COLO829 (cell line): ENCODE measurements at places on chromosomes 13 and 19.

GRCh38 chr13:41811588-41812021, 149.3 kb downstream of the VWA8 start:
- no peak for DNase-seq

- DNase-seq = no peak
Observed at GRCh38 chr13:99690426-99691174, 189.3 kb downstream of the TM9SF2 start.

GRCh38 chr19:12137221-12137940, 2.8 kb downstream of the ZNF20 start:
- DNase-seq = no peak

DNA sequence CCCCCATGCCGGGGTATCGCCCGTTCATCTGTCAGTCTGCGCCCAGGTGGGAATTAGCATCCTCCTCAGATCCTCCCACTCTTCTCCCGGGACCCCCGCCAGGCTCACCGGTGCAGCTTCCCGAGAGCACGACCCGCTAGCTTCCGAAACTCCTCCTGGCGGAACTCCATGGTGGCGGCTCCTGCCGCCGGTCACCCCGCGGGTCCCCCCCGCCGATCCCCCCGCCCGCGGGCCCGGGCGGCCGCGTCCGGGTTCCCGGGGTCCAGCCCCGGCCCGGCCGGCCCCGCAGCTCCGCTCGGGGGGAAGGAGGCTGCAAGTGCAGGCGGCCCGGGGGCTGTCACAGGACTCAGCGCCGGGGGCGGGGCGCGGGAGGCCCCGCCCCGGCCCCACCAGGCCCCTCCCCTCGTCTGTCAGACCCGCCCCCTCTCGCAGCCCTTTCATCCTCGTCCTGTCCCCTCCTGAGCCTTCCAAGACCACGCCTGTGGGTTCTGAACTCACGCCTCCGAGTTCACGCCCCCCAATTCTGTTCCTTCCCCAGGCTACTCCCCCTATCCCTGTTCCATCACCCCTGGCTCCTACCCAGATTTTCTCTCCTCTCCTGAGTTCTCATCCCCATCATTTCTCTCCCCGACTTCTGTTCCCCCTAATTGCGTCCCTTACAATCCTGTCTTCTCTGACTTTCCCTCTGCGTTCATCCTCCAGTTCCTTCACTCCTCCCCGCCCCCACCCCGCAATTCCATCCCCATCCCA, at the start of gene SLC17A7:
TSS of gene SLC17A7 (minus strand) at position 318 of the 750 bp plus-strand sequence. CDS start at position 170, 148 bp downstream.
- DNase-seq = peak; percentile 66

- no peak for DNase-seq
Observed at GRCh38 chr19:16441661-16442162, 30.1 kb downstream of the EPS15L1 start.

DNA sequence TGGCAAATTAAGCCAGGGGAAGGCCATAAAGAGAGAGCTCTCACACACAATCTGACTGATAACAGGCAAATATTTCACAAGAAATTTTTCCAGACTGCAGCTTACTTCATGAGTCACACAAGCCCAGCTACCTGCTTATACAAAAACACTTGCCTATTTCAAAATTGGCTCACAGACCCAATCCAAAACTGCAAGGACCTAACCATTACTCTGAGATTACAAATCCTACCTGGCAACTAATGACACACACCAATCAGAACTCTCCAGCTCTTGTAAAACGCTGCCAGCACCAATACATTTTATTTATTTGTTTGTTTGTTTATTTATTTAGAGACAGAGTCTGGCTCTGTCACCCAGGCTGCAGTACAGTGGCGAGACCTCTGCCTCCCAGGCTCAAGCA, 18.1 kb upstream of the ZFP82 start:
- no peak for DNase-seq

DNA sequence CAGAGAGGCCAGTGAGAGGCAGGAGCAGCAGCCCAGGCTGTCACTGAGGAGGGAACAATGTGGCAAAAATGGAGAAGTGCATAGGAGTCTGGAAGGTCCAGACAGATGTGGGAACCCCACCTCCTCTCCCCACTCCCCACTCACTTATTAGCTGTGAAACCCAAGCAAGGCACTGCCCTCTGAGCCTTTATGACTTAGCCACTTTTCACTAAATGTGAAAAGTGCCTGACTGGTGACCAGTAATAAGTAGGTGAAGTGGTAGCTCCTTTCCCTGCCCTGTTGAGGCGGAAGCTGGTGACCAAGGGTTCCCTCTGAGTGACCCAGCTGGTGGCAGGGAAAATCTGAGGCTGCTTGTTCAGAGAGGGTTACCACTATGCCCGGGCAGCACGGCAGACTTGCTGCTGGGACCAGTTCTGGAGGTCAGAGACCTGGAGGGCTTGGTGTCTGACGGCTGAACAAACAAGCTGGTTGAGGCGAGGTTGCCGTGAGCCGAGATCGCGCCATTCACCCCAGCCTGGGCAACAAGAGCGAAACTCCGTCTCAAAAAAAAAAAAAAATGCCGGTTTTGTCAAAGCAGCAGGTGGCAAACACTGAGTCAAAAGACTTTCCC, 80.0 kb downstream of the ZNF429 start:
- DNase-seq = no peak

GRCh38 chr13:85040215-85040614, 759.0 kb downstream of the SLITRK6 start:
- DNase-seq = no peak

DNA sequence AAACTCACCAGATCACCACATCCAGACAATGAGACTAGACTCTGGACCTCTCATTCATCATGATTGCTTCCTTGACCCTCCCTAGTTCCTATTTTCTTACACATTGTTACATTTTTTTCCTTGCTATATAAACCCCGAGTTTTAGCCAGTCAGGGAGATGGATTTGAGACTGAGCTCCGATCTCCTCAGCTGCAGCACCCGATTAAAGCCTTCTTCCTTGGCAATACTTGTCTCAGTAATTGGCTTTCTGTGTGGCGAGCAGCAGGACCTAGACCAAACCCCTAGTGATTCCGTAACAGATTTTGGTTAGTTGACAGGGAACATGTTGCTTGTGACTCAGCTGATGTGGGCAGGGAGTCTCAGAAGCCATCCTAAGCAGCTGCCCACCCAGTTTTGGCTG, 44.0 kb downstream of the SUCLA2 start:
- DNase-seq = no peak

DNA sequence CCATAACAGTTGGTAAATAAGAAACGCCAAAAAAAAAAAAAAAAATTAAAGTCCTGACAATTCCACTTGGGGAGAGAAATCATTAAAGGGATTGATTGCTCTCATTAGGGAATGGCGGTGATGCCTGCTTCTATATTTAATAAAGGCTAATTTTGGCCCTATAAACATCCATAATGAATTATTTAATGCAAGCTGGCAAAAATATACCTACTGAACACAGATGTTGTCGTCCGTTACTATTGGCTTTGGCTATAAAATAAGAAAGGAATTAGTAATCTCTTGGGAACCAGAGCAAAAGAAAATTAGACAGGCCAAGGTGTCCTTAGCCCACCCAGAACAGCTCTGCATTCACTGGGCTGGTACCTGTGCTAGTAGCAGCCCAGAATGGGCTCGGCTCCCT, 717.3 kb downstream of the DIAPH3 start:
- no peak for DNase-seq

GRCh38 chr19:30326393-30326710, 45.8 kb upstream of the ZNF536 start:
- no peak for DNase-seq

DNA sequence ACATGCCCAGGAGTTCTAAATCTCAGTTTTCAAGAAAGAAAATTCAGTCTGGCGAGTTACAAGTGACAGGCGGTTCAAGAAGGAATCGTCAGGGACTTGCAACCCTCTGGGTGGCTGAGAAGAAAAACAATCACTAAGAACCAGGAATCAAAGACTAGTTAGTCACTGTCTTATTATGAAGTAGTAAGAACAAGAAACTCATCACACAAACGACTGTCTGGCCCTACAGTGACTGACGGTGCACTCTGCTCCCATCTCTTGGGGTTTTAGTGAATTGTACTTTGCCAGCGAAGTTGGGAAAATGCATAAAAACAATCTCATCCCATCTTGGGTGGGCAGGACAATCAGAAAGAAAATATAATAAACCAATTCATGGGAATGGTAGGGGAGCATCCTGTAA, 63.7 kb upstream of the SACS start:
- DNase-seq = no peak

DNA sequence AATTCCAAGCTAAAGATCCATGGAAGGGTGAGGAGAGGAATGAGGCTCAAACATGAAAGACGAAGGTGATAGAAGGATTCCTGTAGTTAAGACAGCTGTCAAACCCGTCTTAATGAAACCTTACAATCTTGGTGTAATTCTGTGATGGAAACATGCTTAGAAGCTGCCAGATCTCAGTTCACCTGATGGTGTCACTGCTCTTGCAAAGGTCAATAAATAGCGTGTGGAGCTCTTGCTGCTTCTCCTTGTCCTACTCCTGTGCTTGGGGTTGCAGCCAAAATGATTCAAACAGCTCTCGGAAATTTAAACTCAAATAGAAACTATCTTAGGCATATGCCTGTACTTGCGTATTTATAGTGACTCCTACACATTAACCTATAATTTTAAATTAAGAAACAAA, 1705.0 kb downstream of the OLFM4 start:
- DNase-seq = no peak

- no peak for DNase-seq
Observed at GRCh38 chr19:7969555-7969939, 26.1 kb upstream of the TIMM44 start.

GRCh38 chr13:95317039-95317989, 16.1 kb upstream of the ABCC4 start:
- DNase-seq = no peak

GRCh38 chr19:42089191-42089750, 13.3 kb downstream of the ZNF574 start:
- DNase-seq = no peak

DNA sequence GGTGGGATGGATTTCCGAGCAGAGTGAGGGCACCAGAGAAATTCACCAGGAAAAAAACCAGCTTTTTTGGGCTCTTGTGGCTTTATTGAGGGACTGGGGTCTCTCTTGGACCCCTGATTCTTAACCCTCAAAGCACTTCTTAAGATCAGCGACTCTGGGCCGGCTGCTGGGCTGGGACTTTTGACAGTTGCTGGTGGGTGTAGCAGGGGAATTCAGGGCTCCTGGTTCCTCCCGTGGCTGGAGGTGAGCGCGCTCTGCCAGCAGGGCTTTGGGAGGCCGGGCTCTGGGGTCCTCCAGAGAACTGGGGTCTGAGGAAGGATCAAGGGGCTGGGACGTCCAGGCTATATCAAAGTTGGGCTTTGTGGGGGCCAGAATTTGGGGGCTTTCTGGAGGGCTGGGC, 3.3 kb downstream of the CRB3 start:
- no peak for DNase-seq

DNA sequence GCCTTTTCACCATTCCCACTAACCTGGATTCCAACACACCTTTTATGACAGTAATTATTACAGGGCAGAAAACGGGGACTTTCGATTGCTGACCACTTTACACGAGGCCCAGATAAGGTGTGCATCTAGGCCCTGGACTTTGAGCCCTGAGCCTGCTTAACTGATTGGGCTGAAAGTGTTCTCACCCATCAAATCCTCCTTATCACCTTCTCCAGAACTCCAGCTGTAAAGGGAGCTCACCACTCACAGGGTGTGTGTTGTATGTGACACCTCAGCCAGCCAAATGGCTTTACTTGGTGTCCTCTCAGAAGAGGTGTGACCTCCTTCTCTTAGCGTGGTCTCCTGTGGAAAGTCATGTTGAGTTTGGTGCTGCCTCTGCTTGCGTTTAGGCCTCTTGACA, 36.5 kb downstream of the SIPA1L3 start:
- DNase-seq = no peak

DNA sequence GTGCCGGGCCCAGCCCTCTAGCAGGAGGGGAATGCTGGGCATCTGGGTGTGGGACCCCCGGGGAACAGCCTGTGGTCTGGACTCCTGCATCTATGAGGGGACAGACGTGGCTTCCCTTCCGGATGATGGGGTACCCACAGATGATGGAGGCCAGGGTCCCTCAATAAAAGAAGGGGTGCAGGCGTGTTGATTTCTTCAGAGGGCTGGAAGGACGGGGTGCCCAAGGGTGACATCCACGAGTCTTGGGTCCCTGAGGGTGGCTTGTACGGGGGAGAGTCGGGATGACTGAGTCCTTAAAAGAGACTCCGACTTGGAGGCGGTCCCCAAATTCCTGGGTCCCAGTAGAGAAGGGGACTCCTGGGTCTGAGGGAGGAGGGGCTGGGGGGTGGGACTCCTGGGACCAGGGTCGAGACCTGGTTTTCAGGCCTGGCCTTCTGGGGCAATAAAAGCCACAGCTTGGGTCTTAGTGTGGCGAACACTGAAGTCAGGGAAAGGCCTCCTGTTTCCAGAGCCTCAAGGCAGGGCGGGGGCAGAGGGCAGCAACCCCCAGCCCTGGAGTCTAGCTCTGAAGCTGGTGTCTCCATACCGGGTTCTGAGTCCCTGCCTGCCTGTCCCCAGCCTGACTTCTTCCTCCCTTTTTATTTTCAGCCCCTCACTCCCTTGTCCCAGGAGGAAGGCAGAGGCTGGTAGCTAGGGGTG, 459 bp upstream of the GRIN2D start:
- DNase-seq = no peak

DNA sequence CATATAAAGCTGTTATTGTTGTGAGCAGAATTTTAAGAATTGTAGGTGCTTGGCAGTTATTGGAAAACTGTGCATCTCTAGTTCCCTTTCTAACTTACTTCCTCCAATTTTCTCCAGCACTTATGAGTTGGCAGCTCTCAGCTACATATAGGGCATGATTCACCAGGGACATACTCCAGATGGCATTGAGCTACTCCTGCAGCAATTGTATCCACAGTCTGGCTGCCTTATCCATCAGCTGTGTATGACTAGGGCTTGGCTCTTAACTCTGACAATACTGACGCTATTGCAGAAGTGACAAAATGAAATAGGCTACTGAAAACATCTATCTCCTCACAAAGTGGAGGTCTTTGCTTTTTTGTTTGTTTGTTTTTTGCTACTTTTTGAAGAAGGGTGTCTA, 276.7 kb downstream of the POU4F1 start:
- DNase-seq = no peak

- no peak for DNase-seq
Observed at GRCh38 chr13:84962141-84962750, 837.0 kb downstream of the SLITRK6 start.

GRCh38 chr13:113744197-113745000, 14.6 kb upstream of the TMEM255B start:
- DNase-seq = no peak

- DNase-seq = no peak
Observed at GRCh38 chr13:84569366-84569765, 687.1 kb upstream of the SLITRK1 start.

DNA sequence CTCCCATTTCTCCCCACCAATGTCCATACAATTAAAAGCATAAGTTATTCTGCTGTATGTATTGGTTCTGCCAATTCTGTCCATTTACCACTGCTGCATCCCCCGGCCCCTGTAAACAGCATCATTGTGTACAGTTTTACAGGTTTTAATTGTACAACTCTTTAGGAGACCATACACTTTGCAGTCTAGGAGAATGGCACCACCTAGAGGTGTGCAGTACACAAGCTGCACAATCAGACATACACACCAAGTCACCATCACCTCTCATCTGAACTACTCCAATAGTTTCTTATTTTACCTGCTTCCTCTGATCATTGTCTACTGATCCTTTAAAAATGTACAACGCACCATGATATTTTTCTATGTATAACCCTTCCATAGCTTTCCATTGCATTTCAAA, 855.9 kb upstream of the KLHL1 start:
- peak; percentile 6 for DNase-seq
